ENCODE measurements at places on chromosomes 7 and 10. TPM values are rescaled to one million over a fixed set of nuclear protein-coding genes. Genes with fewer than 3 reads are reported as not detected.

- no peak overlapping the region for H3K4me3 ChIP-seq
- no peaks in the 10 kb centered on the region for H3K27me3 ChIP-seq
- no peak for DNase-seq
- no peaks in the 10 kb centered on the region for H3K36me3 ChIP-seq
- H3K4me1 ChIP-seq, result no peaks in the 10 kb centered on the region
- H3K27ac ChIP-seq, result no peak overlapping the region
These were observed 405.2 kb upstream of the TEX47 start for GRCh38 chr7:89200758-89201157.

GRCh38 chr7:139875821-139876241 is 46.8 kb downstream of the TBXAS1 start:
- peaks cover 2% of the 10 kb centered on the region for H3K4me1 ChIP-seq
- DNase-seq, result no peak
- no peaks in the 10 kb centered on the region for H3K36me3 ChIP-seq
- H3K4me3 ChIP-seq, result no peak overlapping the region
- no peaks in the 10 kb centered on the region for H3K27me3 ChIP-seq

The SLC39A12 gene
- total RNA-seq, result not detected

DNA sequence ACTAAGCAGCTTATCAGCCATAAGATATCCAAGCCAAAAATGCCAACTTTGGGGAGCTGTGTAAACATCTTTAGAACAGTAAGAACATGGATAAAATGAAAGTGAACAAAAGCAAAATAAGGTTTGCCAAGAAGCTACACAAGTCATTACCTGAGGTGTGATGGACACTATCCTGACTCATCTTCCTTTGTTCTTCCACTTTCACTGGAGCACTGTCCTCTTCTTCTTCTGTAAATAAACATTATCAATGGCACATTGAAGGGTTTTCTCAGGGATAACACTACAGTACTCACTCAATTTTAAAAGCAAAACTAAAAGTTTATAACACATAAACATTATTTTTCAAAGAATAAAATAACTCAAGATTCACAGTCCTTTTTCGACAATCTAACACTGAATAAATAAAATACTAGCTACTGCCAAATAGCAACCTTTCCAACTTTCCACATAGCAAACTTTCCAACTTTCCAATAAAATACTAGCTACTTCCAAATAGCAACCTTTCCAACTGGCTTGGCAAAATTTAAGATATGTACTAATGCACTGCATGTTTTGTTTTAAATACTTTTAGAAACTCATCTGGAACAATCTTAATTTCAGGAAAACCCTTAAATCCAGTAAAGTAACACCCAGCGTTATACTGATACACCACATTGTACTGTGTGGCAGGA is 174.1 kb downstream of the SKAP2 start:
- no peak overlapping the region for H3K4me3 ChIP-seq
- peaks cover 11% of the 10 kb centered on the region for H3K27me3 ChIP-seq
- no peaks in the 10 kb centered on the region for H3K36me3 ChIP-seq
- no peak overlapping the region for H3K27ac ChIP-seq
- H3K4me1 ChIP-seq, result no peaks in the 10 kb centered on the region
- no peak for DNase-seq

The WNT8B gene
- 0.47 TPM for total RNA-seq

- no peak overlapping the region for H3K27ac ChIP-seq
- H3K36me3 ChIP-seq, result no peaks in the 10 kb centered on the region
- no peak overlapping the region for H3K4me3 ChIP-seq
- no peak for DNase-seq
- no peaks in the 10 kb centered on the region for H3K4me1 ChIP-seq
- peaks cover 2% of the 10 kb centered on the region for H3K27me3 ChIP-seq
These were observed 232.2 kb upstream of the CTBP2 start for GRCh38 chr10:125392609-125393008.

The STRA8 gene
- total RNA-seq, result not detected

The OR2A1 gene
- total RNA-seq, result not detected

DNA sequence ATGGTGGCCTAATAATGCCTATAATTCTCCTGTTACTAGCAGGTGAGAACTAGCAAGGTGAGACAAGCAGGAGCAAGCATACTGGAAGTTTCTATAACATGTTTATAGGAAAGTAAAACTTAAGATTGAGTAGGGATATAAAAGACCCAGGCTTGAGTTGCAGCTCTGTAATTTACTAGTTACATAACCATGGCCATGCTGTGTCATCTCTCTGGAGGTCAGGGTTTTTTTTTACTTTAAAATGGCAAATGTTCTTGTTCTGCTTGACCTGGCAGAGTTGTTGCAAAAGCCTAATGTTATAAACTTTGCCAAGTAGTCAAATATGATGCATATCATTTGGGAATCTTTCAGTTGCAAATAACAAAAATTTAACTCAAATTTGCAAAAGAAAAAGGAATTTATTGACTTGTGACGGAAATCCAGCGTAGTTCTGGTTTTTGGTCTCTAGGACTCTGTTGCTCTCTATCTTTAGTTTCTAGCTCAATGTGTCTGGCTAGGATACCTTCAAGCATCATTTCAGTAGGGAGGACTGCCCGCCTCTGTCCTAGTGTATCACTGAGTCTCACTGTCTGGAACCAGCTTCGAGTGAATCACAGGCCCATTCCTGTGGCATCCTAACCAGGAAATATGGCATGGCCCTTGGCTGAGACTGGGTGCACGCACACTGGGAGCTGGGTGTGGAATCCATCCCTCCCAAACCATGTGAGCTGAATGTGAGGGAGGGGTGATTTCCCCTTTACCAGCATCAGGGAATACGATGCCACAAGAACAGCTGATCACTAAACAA is 67.9 kb downstream of the ADAM22 start:
- H3K4me3 ChIP-seq, result no peak overlapping the region
- DNase-seq, result no peak
- H3K27ac ChIP-seq, result no peak overlapping the region
- H3K27me3 ChIP-seq, result no peaks in the 10 kb centered on the region
- H3K4me1 ChIP-seq, result no peaks in the 10 kb centered on the region

The AKR1C4 gene
- total RNA-seq, result not detected

GRCh38 chr7:116527521-116527920 is 2.7 kb downstream of the CAV1 start:
- H3K27me3 ChIP-seq, result peaks cover 64% of the 10 kb centered on the region
- H3K36me3 ChIP-seq, result no peaks in the 10 kb centered on the region
- no peak overlapping the region for H3K4me3 ChIP-seq
- no peak for DNase-seq
- H3K27ac ChIP-seq, result no peak overlapping the region
- H3K4me1 ChIP-seq, result peaks cover 25% of the 10 kb centered on the region

The CFAP69 gene
- 0.69 TPM for total RNA-seq

DNA sequence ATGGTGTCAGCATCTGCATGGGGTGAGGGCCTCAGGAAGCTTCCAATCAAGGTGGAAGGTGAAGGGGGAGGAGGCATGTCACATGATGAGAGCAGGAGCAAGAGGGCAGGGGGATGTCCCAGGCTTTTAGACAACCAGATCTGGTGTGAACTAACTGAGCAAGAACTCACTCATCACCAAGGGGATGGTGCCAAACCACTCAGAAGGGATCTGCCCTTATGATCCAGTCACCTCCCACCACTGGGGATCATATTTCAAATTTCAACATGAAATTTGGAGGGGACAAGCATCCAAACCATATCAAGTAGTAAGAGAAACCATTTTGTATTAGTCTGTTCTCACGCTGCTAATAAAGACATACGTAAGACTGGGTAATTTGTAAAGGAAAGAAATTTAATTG is 33.6 kb downstream of the THNSL1 start:
- H3K27ac ChIP-seq, result no peak overlapping the region
- H3K36me3 ChIP-seq, result no peaks in the 10 kb centered on the region
- DNase-seq, result no peak
- peaks cover 15% of the 10 kb centered on the region for H3K27me3 ChIP-seq
- H3K4me1 ChIP-seq, result no peaks in the 10 kb centered on the region
- H3K4me3 ChIP-seq, result no peak overlapping the region

The PPP1R17 gene
- total RNA-seq, result not detected

DNA sequence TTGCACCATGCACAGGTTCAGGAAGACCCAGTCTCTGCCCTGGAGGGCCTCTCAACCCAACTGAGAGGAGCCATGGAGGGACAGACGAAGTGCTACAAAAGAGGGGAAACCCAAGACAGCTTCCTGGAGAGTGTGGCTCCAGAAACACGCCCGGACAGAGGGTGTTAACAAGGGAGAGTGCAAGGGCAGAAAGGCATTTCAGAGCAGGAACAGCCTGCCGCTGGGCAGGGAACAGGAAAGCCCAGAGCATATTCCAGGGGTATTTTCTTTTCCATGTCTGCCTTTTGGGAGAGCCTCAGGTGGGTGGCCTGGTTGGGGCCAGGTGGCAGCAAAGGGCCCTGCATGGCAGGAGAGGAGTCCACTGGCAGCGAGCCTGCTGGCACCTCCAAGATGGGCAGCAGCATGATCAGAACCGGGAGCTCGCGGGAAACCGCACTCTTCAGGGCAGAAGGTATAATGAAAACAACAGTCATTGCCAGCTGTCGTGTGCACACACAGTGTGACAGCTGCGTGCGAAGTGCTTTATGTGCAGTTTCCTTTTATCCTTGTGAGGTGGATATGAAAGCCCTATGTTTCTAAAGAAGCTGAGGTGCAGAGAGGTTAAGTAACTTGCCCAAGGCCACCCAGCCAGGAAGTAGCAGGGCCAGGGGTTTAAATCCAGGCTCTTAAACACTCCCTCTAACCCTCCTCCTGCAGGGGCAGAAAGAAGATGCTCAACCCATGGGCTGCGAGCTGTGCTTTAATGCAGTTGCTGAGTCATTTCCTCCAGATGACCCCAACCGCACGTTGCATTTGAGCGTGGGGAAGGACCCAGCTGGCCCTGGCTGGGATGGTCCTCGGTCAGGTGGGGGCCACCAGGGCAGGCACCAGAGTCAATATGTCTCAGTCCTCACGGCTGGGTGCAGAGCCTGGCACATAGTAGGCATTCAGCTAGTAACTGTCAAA is 128.6 kb downstream of the OAT start:
- H3K27ac ChIP-seq, result no peak overlapping the region
- H3K4me1 ChIP-seq, result peaks cover 2% of the 10 kb centered on the region
- H3K4me3 ChIP-seq, result no peak overlapping the region
- no peaks in the 10 kb centered on the region for H3K36me3 ChIP-seq
- peak; percentile 40 for DNase-seq

DNA sequence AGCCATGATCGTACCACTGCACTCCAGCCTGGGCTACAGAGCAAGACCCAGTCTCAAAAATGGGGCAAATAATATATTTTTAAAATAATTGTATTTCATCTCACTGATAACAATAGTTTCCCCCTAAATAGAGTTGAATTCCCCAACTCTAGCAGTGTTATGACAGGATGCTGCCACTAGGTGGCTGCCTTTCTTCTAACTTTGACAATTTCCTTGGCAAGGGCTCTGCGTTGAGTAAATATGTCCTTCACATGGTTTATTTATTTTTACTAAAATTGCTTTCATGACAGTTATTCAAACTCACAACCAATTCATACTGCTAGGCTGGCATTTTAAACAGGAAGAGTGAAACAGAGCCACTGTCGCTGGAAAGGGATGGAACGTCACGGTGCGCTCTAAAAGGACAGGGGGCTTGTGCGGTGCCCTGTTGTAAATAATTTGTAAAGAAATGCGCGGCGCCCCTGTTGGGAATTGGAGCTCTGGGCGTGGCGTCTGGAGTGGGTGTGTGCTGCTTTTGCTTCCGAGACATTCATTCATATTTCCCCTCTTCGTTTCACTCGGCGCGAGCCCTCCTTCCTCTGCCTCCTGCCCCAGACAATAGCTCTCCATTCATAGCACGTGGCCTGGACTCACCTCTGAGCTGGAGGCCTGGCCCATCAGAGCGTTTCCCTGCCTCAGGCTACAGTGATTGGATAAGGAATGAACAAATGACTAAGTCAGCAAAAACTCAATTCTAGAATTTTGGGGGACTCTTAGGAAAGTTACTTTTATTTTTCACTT is 20.5 kb upstream of the PITRM1 start:
- H3K4me1 ChIP-seq, result peaks cover 7% of the 10 kb centered on the region
- no peak overlapping the region for H3K4me3 ChIP-seq
- peaks cover 22% of the 10 kb centered on the region for H3K27me3 ChIP-seq
- DNase-seq, result peak; percentile 69
- H3K36me3 ChIP-seq, result no peaks in the 10 kb centered on the region

The H2BK1 gene
- not detected for total RNA-seq

The ERVW-1 gene
- total RNA-seq, result not detected
